ENCODE measurements at places on chromosomes 3 and 15. TPM values are rescaled to one million over a fixed set of nuclear protein-coding genes. Genes with fewer than 3 reads are reported as not detected.

Gene UCN2
- 1.8 TPM for total RNA-seq

Gene NANOGP8
- total RNA-seq: 0.29 TPM

Gene ARHGAP31
- 7.7 TPM for total RNA-seq

Gene SH2D7
- not detected for total RNA-seq

GRCh38 chr3:17039594-17039993 lies 154.8 kb downstream of the PLCL2 start:
- DNase-seq: peak; percentile 83

GRCh38 chr3:84637272-84637671 lies 321.5 kb upstream of the CADM2 start:
- DNase-seq: no peak

DNA sequence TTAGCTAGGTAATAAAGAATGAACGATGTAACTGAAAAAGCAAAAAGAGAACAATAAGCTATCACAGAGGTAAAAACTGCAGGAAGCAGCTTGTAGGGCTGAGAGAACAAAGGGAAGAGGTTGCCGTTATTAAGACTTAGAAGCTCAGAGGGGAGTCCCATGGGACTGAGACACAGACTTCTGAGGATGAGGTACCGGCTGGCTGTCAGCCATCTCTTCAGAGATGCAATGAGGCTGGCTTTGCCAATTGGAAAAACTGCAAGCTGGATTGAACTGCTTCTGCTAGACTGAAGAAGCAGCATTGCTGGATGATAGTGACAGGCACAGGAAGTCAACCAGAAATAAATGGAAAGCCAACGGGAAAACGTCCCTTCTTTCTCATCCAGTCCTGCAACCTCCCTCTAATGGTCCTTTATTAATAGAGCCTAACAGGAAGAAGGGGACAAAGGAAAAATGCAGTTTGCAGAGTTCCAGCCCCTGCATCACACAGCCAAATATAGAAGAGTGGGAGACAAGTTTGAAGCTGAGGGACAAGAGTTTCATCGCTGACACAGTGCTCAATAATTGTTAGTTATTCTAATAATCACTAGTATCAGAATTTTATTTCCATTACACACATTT lies 21.1 kb upstream of the KLHL6 start:
- peak; percentile 56 for DNase-seq
